SK-N-SH (cell line): ENCODE measurements at places on chromosomes 2 and 18. TPM values are rescaled to one million over a fixed set of nuclear protein-coding genes. Genes with fewer than 3 reads are reported as not detected.

Gene SCN3A
- polyA plus RNA-seq, result 0.33 and 0.97 TPM in 2 replicates

Gene VAMP8
- 0.72 and 1.3 TPM in 2 replicates for polyA plus RNA-seq

DNA sequence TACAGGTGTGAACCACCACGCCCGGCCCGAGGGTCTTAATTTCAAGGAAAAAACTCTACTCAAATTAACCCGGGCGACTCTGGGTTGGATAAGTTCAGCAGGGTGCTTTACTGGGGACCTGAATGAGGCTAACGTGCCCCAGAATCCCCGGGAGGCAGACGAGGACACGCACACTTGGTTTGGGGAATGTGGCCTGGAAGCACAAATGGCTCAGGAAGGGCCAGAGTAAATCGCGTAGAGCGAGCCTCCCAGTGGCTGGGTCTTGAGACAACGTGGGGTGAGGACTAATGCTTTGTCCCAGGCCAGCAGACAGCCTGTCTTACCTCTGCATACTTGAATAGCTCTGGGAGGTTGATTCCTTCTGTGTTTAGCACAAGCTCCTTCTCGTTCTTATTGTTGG, 75.8 kb downstream of the POLR1A start:
- peaks cover 89% of the 10 kb centered on the region; the same call in 1 of the 2 replicates for H3K36me3 ChIP-seq
- no peaks in the 10 kb centered on the region for H3K27me3 ChIP-seq
- no peak overlapping the region for H3K4me3 ChIP-seq

DNA sequence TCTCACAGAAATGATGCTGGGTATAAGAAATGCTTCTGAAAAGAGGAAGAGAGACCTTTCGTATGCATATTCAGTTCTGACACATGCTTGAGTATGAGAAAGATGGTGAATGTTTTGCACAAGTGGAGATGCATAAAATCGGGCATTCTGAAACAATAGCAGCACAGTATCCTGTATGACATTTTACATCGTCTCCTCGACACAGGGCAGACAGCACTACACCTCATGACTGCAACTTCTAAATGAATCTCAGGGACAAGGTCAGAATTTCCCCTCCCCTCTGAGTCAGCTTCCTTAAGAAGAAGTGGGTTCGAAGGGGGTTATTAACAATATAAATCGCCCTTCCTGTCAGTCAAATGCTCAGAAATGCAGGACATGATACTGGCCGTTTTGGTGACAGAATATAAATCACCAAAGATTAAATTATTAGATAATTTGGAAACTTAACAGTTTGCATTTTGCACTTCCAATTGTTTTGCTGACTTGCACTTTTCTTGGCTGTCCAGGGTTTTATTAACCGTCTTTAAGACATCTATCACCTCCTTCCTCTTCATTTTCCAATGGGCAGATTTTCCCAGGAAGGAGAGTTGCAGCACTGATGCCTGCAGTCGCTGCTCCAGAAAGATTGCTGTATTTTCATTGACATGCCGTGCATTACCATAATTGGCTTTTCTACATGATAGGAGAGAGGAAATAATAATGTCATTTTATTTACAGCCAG, 57.2 kb downstream of the TSHZ1 start:
- H3K4me1 ChIP-seq, result no peaks in the 10 kb centered on the region
- H3K27me3 ChIP-seq, result no peaks in the 10 kb centered on the region
- no peaks in the 10 kb centered on the region for H3K36me3 ChIP-seq
- no peak for DNase-seq
- H3K27ac ChIP-seq, result no peak overlapping the region

- no peak overlapping the region for H3K4me3 ChIP-seq
- H3K36me3 ChIP-seq, result no peaks in the 10 kb centered on the region
- no peaks in the 10 kb centered on the region for H3K4me1 ChIP-seq
These were observed 20.5 kb downstream of the IL36A start for GRCh38 chr2:113025737-113026136.

- no peak overlapping the region for H3K27ac ChIP-seq
- no peaks in the 10 kb centered on the region for H3K27me3 ChIP-seq
- H3K36me3 ChIP-seq, result no peaks in the 10 kb centered on the region
- H3K4me1 ChIP-seq, result peaks cover 59% of the 10 kb centered on the region; the same call in 1 of the 2 replicates
These were observed 521.0 kb upstream of the MYT1L start for GRCh38 chr2:2851806-2852777.
